Brain (organoid and tissue), 16 donors: ENCODE measurements at places on chromosomes 6 and 20.
A peak's percentile ranks its signal among the peaks of the same experiment; 100 is the strongest.

- DNase-seq: no peak
Observed at GRCh38 chr6:37232430-37233017, 25.0 kb upstream of the TBC1D22B start.

- DNase-seq: no peak
Observed at GRCh38 chr6:54099225-54099624, 12.0 kb upstream of the MLIP start.

GRCh38 chr20:43516251-43516824, 8.8 kb downstream of the L3MBTL1 start:
- DNase-seq: no peak

- no peak for DNase-seq
Observed at GRCh38 chr6:43749461-43749860, 20.6 kb upstream of the VEGFA start.

GRCh38 chr6:75299801-75300530, 15.4 kb upstream of the TMEM30A start:
- DNase-seq: no peak

GRCh38 chr6:156729248-156729647, 47.9 kb upstream of the ARID1B start:
- no peak for DNase-seq

- DNase-seq: no peak
Observed at GRCh38 chr6:157497579-157497978, 116.6 kb downstream of the ZDHHC14 start.

DNA sequence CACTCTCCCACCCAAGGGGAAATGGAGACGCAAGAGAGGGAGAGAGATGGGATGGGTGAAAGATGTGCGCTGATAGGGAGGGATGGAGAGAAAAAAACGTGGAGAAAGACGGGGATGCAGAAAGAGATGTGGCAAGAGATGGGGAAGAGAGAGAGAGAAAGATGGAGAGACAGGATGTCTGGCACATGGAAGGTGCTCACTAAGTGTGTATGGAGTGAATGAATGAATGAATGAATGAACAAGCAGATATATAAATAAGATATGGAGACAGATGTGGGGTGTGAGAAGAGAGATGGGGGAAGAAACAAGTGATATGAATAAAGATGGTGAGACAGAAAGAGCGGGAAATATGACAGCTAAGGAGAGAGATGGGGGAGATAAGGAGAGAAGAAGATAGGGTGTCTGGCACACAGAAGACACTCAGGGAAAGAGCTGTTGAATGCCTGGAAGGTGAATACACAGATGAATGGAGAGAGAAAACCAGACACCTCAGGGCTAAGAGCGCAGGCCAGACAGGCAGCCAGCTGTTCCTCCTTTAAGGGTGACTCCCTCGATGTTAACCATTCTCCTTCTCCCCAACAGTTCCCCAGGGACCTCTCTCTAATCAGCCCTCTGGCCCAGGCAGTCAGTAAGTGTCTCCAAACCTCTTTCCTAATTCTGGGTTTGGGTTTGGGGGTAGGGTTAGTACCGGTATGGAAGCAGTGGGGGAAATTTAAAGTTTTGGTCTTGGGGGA, 754 bp downstream of the TNF start:
- DNase-seq: no peak

DNA sequence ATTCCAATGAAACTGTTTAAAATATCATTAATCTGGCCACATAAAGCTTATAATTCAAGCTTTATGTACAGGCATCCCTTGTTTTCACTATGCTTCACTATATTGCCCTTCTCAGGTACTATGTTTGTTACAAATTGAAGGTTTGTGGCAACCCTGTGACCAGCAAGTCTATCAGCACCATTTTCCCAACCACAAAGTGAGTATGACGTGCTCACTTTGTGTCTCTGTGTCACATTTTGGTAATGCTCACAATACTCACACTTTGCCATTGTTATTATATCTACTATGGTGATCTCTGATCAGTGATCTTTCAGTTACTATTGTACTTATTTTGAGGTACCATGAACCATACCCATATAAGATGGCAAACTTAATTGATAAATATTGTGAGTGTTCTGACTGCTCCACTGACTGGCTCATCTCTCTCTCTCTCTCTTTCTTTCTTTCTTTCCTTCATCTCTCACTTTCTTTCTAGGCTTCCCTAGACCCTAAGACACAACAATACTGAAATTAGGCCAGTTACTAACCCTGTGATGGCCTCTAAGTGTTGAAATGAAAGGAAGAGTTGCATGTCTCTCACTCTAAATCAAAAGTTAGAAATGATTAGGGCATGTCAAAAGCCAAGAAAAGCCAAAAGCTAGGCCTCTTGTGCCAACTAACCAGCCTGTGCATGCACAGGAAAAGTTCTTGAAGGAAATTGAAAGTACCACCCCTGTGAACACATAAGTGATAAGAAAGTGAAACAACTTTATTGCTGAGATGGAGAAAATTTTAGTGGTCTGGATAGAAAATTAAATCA, 227.9 kb downstream of the BCAS1 start:
- DNase-seq: no peak

GRCh38 chr6:105257340-105257739, 77.5 kb upstream of the POPDC3 start:
- no peak for DNase-seq

GRCh38 chr6:136774228-136775041, 17.8 kb downstream of the MAP3K5 start:
- DNase-seq: no peak

DNA sequence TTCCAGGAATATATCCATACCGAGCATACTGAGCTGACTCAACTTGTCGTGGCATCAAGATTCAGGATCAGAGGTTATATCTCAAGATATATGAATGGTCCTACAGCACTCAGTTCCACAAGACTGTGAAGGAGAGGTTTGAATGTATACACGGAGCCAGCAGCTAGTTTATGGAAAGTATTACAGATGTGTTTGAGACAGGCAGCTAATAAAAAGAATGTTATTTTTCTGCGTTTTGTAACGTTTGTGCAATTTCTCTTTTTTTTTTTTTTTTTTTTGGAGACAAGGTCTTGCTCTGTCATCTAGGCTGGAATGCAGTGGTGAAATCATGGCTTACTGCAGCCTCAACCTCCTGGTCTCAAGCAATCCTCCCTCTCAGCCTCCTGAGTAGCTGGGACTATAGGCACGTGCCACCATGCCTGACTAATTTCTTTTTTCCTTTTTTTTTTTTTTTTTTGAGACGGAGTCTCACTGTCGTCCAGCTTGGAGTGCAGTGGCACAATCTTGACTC, 3.4 kb upstream of the FAM110A start:
- DNase-seq: no peak

- DNase-seq: no peak
Observed at GRCh38 chr6:27770724-27771123, 141.5 kb downstream of the OR2B2 start.

DNA sequence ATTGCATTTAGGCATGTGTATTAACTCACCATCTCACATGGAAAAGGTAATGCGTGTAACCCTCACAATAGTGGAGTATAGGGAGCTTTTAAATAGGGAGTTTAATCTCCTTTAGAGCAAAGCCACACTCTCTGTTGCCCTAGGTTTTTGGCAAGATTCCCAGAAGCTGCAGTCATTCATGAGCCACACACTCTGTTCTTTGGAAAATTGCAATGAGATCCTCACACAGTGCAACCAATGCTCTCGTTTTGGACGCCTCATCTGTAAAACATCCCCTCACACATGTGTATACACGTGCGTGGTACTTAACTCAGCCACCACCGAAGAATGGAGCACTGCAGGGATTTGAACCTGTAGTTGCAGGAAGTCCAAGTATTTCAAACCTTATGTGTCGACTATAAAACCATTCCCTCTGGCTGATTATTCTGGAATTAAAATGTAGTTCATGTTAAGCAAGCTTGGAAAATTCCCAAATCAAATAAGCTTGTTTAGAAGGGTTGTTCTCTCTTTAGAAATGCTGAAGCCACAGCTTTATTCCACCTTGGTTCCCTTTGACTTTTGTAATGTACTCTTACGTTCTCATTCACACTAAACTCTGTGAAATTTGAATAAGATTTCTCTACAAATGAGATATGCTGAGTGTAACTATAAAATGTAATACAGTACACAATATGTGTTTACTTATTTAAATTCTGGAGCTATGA, 489.8 kb upstream of the MANEA start:
- DNase-seq: peak; percentile 83

DNA sequence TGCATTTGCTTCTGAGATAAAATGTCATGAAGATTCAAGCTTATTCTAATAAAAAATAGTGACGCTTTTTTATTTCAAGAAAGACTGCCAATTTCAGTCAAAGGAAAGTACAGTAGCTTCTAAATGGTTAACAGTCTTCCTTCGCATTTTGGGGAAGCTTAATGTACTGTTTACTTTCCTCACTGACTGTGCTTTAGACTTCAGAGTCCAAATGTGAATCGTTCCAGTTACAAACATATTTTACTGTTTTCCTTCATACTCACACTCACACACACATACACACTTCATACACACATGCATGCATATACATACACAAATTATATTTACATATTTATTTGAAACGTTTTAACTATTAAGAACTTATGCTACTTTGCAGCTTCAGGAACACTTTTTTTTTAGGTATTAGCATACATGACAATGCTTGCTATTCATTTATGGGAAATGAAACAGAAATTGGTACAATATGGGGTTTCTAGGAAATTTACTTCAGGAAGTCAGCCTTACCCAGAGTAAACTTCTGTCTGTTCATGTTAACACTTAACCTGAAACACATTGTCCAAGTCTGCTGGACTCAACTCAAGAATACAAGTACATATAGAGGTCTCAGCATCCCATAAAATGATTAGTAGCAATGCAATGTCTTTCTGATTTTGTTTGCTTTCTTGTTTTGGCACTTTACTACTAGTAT, 145.4 kb downstream of the RPS12 start:
- DNase-seq: no peak

- DNase-seq: no peak
Observed at GRCh38 chr6:14270925-14271788, 153.6 kb downstream of the CD83 start.

DNA sequence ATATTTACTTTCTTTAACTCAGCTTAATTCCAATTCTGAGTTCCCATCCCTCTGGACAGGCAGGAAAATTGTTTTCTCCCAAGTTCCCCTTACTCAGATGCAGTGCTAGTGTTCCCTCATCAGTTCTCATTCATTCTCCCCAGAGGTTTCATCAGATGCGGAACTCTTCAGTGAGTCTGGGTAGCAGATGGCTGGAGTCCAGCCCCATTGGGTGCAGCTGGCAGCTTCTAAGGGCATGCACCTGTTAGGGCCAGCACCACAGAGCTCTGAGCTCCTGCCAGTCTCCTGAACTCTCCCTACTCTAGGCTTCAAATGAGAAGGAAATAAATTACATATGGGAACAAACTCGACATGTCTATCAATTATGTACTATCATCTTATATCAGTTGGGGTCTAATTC, 76.6 kb downstream of the SOD2 start:
- peak; percentile 48 for DNase-seq

- DNase-seq: no peak
Observed at GRCh38 chr20:24685736-24686135, 216.3 kb downstream of the SYNDIG1 start.

GRCh38 chr6:158764183-158764849, 54.9 kb downstream of the EZR start:
- DNase-seq: no peak

DNA sequence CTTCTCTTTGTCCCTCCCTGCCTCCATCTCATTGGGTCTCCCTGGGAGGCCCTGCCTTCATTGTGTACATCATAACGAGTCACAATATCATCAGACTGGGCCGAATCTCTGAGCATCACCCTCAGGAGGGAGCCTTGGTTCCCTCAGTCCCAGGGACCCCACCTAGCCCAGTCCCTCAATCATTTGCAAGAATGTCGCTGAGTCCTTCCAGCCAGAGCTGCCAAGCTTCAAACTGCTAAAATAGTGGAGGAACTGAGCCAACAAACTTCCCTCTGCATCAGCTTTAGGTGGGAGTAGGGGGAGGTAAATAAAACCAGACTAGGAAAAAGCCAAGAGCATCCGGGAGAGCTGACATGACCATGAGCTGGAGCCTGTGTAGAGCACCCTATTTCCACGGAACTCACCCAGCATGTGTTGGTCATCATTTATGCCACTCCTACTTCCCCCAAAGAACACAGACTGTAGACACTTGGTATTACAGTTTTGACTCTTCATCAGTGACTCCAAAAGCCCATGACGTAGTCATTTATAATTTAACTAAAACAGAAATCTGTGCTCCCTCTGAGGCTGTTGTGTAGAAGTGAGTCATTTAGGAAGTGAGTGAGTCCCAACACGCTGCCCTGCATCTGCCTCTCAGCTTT, 28.8 kb upstream of the IL17A start:
- DNase-seq: no peak

DNA sequence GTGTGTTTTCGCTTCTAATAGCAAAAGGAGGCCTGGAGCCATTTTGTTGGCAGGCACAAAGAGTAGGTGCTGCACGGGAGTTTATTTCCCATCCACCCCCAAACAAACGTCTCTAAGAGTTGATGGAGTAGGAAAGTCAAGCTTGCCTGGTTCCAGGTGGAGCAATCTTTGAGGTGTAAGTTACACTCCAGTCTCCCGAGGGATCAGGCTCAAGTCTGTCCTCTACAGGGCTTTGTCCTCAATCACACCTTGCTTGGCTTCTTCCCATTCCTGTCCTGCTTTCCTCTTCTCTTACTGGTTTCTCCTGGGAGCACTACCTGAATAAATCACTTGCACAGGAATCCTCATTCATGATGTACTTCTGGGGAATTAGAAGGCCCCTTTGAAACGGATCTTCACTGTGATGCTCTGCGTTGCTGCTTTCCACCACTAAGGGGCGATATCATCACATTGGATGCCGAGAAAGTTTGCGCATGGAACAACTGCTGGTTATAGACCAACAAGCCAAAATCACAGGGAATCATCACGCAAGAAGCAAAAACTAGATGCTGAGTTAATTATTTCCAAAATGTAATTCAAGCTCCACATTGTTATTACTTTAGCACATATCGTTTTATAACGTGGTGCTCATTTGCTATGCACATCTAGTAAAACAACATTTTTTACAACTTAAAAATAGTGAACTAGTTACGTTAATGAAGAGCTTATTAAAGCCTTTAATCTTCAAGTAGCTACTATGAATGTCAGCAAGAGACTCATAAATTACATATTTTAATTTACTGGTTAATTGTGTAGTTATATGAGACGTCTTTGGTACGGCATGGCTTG, 156.8 kb downstream of the DNAH8 start:
- peak; percentile 79 for DNase-seq

- DNase-seq: no peak
Observed at GRCh38 chr6:94510877-94511276, 1066.5 kb upstream of the MANEA start.

- no peak for DNase-seq
Observed at GRCh38 chr6:168575346-168576098, 134.5 kb downstream of the SMOC2 start.

DNA sequence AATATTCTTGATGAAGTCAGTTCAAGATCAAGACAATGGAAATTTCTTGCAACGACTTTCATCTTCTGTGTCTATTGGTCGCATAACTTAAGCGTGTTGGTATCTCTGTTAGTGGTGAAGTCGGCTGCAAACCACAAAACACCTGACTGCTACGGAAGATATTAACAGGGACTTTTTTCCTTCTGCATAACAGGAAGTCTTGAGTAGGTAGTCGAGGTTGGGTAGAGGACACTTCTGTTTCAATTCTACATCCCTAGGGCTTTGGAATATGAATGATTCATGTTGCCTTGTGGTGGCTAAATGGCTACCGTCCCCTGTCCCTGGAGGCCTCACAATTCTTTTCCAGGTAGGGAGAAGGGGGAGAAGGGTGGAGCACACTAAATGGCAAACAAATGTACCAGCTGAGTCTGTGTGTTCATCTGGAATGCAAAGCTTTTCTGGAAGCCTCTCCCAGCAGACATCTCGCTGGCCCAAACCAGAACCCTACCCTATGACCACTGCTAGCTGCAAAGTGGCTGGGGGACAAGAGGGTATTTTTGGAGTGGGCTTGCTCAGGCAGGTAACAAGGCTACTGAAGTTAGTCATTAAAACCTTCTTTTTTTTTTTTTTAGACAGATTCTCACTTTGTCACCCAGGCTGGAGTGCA, 34.6 kb upstream of the NKX2-2 start:
- no peak for DNase-seq
